ENCODE measurements at places on chromosomes 2 and 18. TPM values are rescaled to one million over a fixed set of nuclear protein-coding genes. Genes with fewer than 3 reads are reported as not detected.

Gene LMAN2L
- total RNA-seq = 32.6 TPM

Gene NDUFS1
- 81.0 TPM for total RNA-seq

Gene TNFAIP6
- 1.7 TPM for total RNA-seq

- H3K36me3 ChIP-seq = no peaks in the 10 kb centered on the region
- H3K4me3 ChIP-seq = no peak overlapping the region
- no peak overlapping the region for H3K27ac ChIP-seq
- peaks cover 4% of the 10 kb centered on the region for H3K27me3 ChIP-seq
These were observed 76.7 kb downstream of the TGIF1 start for GRCh38 chr18:3526421-3527354.

GRCh38 chr2:68911709-68912108, 40.5 kb upstream of the BMP10 start:
- no peak for DNase-seq
- no peak overlapping the region for H3K27ac ChIP-seq
- H3K36me3 ChIP-seq = peaks cover 3% of the 10 kb centered on the region
- no peaks in the 10 kb centered on the region for H3K27me3 ChIP-seq
- peaks cover 31% of the 10 kb centered on the region for H3K4me1 ChIP-seq
